ENCODE measurements at places on chromosomes 7 and 10.

GRCh38 chr7:96321031-96321657 lies 754 bp downstream of the SLC25A13 start:
- no peak for DNase-seq

GRCh38 chr7:45543473-45543872 lies 30.7 kb upstream of the ADCY1 start:
- DNase-seq, result no peak

GRCh38 chr10:69955211-69955805 lies 97.3 kb upstream of the MACROH2A2 start:
- no peak for DNase-seq

DNA sequence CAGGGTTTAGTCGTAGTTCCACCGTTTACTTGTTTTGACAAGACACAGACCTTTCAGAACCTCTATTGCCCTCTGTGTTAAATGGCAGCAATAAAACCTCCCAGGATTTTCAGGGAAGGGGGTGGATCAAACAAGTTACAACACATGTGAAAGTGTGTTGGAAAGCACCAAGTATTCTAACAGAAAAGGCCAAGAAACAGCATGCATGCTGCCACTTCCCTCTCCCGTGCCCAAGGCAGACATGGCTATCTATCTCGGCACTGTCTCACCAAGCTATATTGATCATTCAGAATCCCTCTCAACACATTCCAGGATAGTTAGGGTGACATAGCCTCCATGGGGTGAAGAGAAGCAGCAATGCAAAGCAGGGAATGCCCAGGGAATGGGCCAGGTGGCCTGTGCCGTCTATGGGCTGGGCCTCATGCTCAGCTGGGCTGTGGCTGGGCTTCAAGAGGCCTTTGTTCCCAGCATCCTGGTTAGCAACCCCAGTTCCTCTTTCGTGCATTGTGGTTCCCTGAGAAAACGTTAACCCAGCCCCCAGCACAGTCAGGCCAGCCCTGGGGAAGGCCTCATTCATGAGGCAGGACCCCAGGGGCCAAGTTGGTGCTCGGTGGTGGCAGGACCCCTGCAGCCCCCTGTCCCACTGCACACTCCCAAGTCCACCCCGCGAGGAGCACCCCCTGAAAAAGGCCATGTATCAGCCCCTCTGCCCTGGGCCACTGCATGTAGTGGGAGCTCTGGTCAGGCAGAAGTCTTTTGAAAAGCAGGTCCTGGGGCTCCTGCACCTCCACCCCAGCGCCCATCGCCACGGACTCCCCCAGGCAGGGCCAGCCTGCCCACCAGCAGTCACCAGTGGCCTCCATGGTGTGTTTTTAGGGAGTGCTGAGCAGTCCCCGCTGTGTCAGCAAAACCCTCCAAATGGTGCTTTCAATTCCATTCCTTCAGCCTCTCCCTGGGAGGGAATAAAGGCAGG lies 25.5 kb downstream of the VSIR start:
- no peak for DNase-seq

- no peak for DNase-seq
Measured at GRCh38 chr7:37701769-37702168, 18.2 kb downstream of the GPR141 start.

DNA sequence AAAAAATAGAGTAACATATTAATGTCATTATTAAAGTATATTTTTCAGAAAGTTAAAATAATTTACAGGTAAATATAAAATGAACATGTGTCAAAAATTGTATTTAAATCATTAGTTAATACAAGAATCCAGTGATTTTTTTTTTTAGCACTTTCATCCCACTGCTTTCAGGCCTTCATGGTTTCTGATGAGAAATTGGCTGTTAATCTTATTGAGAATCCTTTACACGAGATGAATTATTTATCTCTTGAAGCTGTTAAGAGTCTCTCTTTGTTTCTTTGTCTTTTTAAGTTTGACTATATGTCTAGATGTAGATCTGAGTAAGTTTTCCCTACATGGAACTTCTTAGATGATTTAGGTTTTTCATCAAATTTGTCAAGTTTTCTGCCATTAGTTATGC lies 578.5 kb upstream of the KCND2 start:
- no peak for DNase-seq

DNA sequence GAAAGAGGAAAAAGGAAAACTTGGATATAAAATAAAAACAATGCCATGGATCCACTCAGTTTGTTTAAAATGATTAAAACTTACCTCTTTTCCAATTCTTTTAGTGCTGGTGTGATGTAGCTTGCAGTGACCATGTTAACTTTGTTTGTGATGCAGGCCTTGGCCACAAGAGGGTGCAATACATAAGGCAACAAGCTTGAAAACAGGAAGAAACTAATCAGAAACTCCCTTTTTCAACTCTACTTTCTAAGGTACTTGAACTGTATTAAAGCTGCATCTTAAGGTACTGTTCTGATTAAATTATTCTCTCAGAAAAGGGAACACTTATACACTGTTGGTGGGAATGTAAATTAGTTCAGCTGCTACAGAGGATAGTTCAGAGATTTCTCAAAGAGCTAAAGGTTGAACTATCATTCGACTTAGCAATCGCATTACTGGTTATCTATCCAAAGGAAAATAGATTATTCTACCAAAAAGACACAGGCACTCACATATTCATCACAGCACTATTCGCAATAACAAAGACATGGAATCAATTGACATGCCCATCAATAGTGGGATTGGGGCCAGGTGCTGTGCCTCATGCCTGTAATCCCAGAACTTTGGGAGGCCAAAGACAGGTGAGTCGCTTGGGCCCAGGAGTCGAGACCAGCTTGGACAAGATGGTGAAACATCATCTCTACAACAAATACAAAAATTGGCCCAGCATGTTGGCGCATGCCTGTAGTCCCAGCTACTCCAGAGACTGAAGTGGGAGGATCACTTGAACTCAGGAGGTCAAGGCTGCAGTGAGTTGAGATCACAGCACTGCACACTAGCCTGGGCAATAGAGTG lies 50.9 kb downstream of the AASS start:
- DNase-seq, result peak; percentile 6

- no peak for DNase-seq
Measured at GRCh38 chr7:120553491-120553890, 280.5 kb downstream of the KCND2 start.

- DNase-seq, result no peak
Measured at GRCh38 chr7:79009647-79010046, 443.8 kb downstream of the MAGI2 start.

GRCh38 chr7:108488768-108489538 lies 32.7 kb upstream of the NRCAM start:
- no peak for DNase-seq

DNA sequence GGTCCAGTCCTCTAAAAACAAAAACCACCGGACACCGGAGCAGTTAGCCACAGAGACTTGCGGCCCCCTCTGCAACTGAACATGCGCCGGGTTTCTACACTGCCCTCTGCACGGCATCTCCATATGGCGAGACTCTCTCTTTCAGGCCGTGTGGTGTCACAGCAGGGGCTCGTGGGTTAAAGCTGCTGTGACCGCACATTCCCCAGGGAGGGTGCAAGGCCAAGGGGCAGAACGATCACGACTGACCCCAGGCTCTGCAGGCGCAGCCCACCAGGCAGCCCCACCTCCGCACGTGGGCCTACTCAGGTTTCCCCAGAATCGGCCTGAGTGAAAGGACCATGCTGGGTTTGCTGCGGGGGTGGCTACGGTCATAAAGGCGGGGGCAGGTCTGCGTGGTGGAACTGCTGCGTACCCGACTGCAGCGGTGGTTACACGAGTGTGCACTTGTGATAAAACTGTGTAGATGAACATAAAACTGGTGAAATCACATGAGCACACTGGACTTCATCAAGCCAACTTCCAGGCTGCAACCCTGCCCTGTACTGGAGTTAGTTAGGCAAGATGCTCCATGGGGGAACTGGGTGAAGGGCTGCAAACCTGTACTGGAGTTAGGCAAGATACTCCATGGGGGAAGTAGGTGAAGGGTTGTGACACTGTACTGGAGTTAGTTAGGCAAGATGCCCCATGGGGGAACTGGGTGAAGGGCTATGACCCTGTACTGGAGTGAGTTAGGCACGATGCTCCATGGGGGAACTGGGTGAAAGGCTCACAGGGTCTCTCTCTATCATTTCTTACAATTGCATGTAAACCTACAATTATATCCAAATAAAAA lies 81.4 kb upstream of the PPP2R2D start:
- DNase-seq, result no peak

- DNase-seq, result no peak
Measured at GRCh38 chr10:69119896-69120295, 4.1 kb upstream of the VPS26A start.

GRCh38 chr7:41885748-41886147 lies 182.9 kb upstream of the INHBA start:
- DNase-seq, result no peak

DNA sequence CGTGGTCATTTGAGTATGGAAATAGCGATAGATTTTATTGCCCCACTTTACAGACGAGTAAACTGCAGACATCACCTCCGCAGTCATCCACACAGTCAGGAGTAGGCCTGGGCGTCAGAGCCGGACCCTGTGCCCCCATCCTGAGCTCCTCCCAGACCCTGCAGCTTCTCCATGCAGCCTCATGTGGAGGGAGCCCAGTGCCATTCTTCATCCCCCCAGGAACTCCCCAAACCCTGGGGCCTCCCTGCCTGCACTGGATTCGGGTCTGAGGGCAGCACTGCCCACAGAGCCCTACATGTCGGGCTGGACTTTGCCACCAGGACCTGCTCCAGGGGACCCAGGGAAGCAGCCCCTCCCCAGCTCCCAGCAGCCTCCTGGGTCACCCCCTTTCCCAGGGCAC lies 100.8 kb downstream of the MKI67 start:
- DNase-seq, result no peak

DNA sequence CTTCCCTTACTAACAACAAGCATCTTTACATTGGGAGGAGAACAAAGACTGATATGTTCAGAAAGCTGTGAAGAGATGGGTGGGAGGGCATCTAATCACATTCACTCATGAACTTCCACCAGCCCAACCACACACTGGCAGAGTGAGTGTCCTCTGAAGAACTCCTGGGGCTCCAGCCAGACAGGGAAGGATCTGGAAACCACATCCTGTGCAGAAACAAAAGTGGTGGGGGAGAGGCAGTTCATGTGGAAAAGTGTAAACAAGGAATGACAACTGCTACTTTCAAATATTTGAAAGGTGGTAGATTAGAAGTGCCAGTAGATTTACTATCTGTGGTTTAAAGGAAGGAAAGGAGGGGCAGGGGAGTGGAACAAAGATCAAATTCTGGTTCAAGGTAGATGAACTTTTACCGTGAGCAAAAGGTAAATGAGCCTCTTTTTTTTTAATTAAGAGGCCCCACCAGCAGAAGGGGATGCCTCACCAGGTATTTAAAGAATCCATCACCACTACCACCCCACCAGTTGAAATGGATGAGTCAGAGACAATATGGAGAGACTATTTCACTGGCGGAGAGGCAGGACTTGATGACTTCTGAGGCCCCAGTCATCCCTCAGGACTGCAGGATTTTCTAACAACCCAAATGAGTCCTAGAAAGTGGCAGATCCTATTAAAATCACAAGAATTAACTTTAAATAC lies 34.5 kb downstream of the GOT1 start:
- no peak for DNase-seq

- no peak for DNase-seq
Measured at GRCh38 chr10:61554925-61555324, 101.7 kb upstream of the TMEM26 start.

GRCh38 chr7:13702251-13702650 lies 287.2 kb downstream of the ETV1 start:
- no peak for DNase-seq
